ENCODE measurements at places on chromosomes 3 and 15. TPM values are rescaled to one million over a fixed set of nuclear protein-coding genes. Genes with fewer than 3 reads are reported as not detected.
A peak's percentile ranks its signal among the peaks of the same experiment; 100 is the strongest.

Gene CLDN16
- not detected for total RNA-seq

GRCh38 chr3:193813501-193813830 lies 220.5 kb downstream of the OPA1 start:
- H3K36me3 ChIP-seq, result no peaks in the 10 kb centered on the region
- no peaks in the 10 kb centered on the region for H3K4me1 ChIP-seq
- H3K27me3 ChIP-seq, result peaks cover 27% of the 10 kb centered on the region
- no peak overlapping the region for H3K4me3 ChIP-seq

DNA sequence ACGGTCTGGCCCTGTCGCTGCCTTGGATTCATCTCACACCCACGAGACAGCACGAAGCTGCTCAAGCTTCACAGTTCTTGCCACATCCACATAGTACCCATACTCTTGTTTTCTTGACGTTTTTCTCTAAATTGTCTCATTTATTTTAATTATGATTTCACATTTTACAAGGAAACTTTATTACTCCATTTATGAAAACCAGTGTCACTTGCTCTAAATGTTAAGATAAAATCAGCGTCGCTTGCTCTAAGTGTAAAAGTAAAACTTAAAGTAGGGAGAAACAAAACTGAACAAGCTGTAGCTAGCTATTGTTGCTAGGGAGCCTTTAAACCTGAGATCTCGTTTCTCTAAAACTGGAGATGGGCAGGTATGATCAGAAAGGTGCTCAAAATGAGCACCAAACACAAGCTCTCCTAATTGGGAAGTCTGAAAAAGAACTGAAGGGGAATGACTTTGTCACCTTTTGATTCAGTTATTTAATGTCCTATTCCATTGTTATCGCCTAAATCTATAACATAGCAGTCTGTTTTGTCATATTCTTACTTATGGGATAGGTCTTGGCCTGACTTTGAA lies 680 bp downstream of the IFT122 start:
- H3K4me3 ChIP-seq, result peak overlapping the region; percentile 87
- peak overlapping the region; percentile 94 for H3K27ac ChIP-seq
- H3K4me1 ChIP-seq, result peaks cover 59% of the 10 kb centered on the region
- no peaks in the 10 kb centered on the region for H3K27me3 ChIP-seq
- DNase-seq, result no peak
- peaks cover 34% of the 10 kb centered on the region for H3K36me3 ChIP-seq

DNA sequence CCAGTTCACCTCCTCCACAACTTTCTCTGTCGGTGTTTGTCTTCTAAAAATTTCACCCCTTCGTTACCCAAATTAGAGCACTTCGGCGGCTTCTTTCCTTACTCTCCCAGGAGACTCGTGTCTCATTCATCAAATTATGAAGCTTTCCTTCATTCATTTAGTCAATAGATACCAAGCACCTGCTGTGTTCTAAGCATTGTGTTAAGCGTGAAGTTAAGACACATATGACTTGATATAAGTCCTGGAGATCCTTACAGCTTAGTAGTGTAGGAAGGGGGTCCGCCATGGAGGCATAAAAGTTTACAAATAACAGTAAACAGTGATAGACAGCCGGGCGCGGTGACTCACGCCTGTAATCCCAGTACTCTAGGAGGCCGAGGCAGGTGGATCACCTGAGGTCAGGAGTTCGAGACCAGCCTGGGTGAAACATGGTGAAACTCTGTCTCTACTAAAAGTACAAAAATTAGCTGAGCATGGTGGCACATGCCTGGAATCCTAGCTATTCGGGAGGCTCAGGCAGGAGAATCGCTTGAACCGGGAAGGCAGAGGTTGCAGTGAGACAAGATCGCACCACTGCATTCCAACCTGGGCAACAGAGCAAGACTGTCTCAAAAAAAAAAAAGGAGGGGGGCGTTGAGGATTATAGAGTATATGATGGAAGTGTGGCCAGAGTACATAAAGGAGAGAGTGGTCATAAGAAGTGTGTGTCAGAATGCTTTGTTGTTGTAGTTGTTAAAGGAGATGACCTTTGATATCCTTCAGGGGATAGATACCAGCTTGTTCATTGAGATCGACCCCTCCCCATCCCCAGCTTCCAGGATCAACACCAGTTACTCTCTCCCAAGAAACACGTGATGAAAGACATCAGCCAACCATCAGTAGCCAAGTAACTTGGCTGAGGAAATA lies 744 bp upstream of the CCDC32 start:
- peak overlapping the region; percentile 84 for H3K27ac ChIP-seq
- peaks cover 11% of the 10 kb centered on the region for H3K36me3 ChIP-seq
- H3K4me3 ChIP-seq, result peak overlapping the region; percentile 90
- peaks cover 3% of the 10 kb centered on the region for H3K27me3 ChIP-seq
- no peak for DNase-seq
- H3K4me1 ChIP-seq, result peaks cover 56% of the 10 kb centered on the region

DNA sequence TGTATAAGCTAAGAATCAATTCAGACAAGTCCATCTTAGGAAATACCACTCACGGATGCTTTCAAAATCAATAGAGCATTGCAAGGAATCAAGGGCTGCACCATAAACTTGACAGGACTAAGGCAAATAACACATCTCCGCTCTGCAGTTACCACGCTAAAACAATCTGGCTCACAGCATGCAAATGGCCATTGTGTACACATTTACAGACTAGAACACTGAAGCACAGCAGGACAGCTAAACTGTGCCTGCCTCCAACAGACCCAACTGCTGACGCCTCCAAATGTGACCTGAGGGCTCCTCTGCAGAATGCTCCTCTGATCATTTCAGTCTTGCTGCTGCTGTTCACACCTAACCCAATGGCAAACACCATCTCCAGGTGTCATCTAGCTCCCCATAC lies 104.3 kb downstream of the MEX3B start:
- H3K36me3 ChIP-seq, result no peaks in the 10 kb centered on the region
- H3K4me3 ChIP-seq, result no peak overlapping the region
- no peak overlapping the region for H3K27ac ChIP-seq
- no peaks in the 10 kb centered on the region for H3K4me1 ChIP-seq
- no peak for DNase-seq

All from activated CD4-positive, alpha-beta memory T cell treated with anti-CD3 and anti-CD28 coated beads, Interleukin-2, amount 10 ng/mL, durations not matched to agents 7 days and 5 days (primary cell).